ENCODE measurements at places on chromosomes 6 and 20. TPM values are rescaled to one million over a fixed set of nuclear protein-coding genes. Genes with fewer than 3 reads are reported as not detected.

Gene MTRF1L
- 9.8 TPM for polyA plus RNA-seq

DNA sequence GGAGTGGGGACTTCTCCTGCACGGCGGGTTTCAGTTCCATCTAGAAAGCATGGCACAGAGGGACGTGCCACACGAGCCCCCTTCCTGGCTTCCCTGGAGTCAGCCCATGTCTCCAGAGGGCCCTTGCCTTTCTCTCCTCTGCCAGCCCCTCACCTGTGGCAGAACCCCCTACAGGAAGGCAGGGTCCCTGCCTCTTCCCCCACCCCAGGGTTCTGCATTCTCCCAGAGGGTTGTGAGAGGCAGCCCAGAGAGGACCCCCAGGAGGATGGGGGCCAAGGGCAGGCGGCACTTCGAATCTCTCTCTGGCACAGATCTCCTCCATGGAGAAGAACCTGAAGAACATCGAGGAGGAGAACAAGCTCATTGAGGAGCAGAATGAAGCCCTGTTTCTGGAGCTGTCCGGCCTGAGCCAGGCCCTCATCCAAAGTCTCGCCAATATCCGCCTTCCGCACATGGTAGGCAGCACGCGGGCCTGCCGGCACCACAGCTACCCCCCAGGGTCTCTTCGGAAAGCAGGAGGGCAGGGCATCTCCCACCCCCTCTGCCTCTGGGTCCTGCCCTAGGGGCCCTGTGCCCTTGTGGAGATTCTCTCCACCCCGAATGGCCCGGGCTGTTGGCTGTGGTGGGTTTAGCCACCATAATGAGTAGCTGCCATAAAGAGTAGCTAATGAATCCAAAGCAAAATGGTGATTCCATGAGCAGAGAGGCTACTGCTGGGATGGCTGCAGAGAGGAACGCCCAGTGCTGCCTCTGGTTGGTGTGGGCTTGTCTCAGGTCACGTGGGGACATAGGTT is 15.9 kb upstream of the PCMTD2 start:
- H3K4me1 ChIP-seq = peaks cover 5% of the 10 kb centered on the region
- peaks cover 5% of the 10 kb centered on the region for H3K27me3 ChIP-seq
- no peaks in the 10 kb centered on the region for H3K36me3 ChIP-seq
- H3K4me3 ChIP-seq = no peak overlapping the region

DNA sequence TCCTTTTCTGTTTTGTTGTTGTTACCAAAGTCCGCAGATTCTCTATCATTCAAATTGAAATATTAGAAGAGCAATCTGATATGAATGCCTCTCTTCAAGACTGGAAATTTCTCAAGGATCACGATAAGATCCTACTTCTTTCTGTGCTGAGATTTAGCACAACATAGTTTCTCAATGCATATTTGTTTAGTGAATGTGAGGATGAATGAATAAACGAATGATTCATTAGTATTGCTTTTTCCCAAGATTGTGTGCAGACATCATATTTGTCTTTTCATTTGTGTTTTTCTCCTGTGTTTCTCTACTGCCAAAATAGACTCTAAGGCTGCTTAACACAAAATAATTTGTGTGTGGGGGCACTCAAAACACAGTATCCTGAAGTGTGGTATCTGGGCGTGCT is 862.7 kb upstream of the MAP3K7 start:
- H3K4me1 ChIP-seq = no peaks in the 10 kb centered on the region
- H3K27ac ChIP-seq = no peak overlapping the region
- no peaks in the 10 kb centered on the region for H3K36me3 ChIP-seq

DNA sequence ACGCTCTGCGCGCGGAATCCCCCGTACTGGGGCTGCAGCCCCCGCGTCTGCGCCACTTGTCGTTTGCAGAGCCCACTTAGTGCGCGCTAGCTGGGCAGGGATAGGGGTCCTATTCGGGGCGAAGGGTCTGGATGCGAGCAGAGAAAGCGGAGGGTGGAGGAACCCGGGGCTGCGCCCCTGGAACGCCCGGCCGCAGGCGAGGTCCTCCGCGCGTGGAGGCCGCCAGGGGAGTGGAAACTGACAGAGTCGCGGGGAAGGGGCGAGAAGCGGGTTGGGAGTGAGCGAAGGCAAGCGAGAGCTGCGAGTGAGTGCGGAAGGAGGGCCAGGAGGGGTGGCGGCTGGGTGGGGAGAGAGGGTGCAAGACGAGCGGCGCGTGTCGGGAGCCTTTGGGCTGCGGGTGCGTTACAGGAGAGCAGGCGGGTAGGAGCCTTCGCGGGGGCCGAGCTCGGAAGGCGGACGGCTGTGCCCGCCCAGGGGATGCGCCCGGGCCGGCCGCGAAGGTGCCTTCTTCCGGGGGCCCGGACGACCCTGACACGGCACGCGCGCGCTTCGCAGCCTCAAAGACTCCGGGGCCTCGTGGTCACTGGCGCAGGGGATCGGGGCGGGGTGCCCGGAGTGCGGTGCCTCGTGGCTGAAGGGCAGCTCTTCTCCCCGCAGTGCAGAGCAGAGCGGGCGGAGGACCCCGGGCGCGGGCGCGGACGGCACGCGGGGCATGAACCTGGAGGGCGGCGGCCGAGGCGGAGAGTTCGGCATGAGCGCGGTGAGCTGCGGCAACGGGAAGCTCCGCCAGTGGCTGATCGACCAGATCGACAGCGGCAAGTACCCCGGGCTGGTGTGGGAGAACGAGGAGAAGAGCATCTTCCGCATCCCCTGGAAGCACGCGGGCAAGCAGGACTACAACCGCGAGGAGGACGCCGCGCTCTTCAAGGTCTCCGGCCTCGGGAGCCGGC is 1.2 kb downstream of the IRF4 start:
- H3K4me1 ChIP-seq = peaks cover 39% of the 10 kb centered on the region
- H3K36me3 ChIP-seq = peaks cover 40% of the 10 kb centered on the region
- H3K27me3 ChIP-seq = no peaks in the 10 kb centered on the region
- H3K27ac ChIP-seq = peak overlapping the region; percentile 82
- DNase-seq = peak; percentile 71

GRCh38 chr6:128278836-128279235 is 241.6 kb downstream of the PTPRK start:
- no peaks in the 10 kb centered on the region for H3K36me3 ChIP-seq
- H3K4me3 ChIP-seq = no peak overlapping the region
- H3K27me3 ChIP-seq = no peaks in the 10 kb centered on the region
